ENCODE measurements at places on chromosomes 6 and 20. TPM values are rescaled to one million over a fixed set of nuclear protein-coding genes. Genes with fewer than 3 reads are reported as not detected.

GRCh38 chr20:20201639-20202038 lies 149.3 kb downstream of the CFAP61 start:
- DNase-seq = no peak
- peaks cover 8% of the 10 kb centered on the region for H3K27me3 ChIP-seq
- no peaks in the 10 kb centered on the region for H3K4me1 ChIP-seq
- no peak overlapping the region for H3K27ac ChIP-seq
- H3K4me3 ChIP-seq = no peak overlapping the region

DNA sequence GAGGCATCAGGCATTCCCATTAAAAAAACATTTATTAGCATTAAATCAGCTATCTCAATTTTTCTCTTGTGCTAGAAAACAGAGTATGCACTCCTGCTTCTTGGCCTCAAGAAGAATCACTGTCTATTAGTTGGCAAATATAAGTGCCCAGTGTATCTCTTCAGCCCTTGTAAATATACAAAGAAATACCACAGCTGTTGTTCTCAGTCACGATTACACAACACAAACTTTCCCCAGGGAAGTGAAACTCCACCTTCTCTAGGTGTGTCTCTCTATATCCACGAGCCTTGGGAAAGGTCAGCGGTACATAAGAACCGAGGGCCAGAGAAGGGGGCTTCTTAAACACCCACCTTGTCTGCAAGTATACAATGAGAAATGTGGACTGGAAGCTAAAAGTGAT lies 194.7 kb downstream of the PKHD1 start:
- H3K4me3 ChIP-seq = no peak overlapping the region
- H3K27ac ChIP-seq = no peak overlapping the region
- H3K4me1 ChIP-seq = no peaks in the 10 kb centered on the region
- no peaks in the 10 kb centered on the region for H3K36me3 ChIP-seq
- peak; percentile 3 for DNase-seq

DNA sequence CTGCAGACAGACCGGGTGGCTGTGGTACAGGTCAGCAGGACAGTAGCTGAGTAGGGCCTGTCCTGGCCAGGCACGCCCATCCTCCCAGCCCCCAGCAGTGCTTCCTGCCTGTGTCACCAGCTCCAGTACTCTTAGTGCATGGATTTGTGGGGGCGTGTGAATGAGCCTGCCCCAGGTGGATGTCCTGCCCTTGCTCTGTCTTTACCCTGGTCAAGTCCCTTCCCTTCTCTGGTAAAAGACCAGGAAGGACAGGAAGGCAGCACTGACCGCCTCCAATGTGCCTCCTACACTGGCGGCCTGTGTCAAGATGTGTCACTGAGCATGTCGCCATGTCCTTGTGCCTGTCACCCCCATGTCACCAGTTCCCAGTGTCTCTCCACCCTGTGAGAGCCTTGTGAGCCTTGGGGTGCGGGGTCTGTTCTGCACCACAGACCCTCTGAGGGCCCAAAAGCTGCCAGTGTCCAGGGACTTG lies 11.9 kb downstream of the TEAD3 start:
- peaks cover 38% of the 10 kb centered on the region for H3K36me3 ChIP-seq
- no peak overlapping the region for H3K4me3 ChIP-seq
- no peaks in the 10 kb centered on the region for H3K27me3 ChIP-seq
- no peak for DNase-seq
- H3K27ac ChIP-seq = peak overlapping the region; percentile 89

The FILIP1 gene
- 2.6 TPM for total RNA-seq

DNA sequence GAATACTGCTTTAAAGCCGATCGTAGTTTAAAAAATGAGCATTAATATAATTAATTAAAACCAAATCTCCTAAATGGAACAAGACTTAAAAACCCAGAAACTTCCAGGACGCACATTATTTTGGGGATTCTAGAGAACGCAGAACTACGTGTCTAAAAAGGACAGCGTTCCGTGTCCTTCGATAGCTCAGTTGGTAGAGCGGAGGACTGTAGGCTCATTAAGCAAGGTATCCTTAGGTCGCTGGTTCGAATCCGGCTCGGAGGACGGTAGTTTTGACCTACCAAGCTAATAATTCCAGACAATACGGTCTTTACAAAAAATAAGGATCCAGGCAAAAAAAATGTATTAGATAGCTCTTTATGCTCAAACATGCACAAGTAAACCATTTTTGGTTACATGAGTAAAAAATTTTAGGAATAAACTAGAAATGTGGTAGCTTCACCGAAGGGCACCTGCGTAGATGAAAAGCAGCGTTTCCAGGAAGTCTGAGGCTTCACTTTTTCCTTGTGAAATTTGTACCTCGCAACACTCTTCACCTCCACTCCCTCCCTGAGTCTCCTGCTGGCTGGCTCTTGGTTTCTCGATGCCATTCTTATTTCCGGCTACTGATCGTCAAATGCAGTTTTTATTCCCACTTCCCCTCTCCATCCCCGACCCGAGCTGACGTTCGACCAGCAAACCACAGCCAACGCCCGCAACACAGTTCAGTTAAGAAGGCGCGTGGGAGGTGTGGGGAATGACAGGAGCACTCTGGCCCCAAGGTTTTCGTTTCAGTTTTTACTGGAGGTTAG lies 19.6 kb upstream of the ABT1 start:
- no peak overlapping the region for H3K27ac ChIP-seq
- H3K4me1 ChIP-seq = peaks cover 26% of the 10 kb centered on the region
- peak; percentile 61 for DNase-seq
- peak overlapping the region; percentile 35 for H3K4me3 ChIP-seq
- peaks cover 57% of the 10 kb centered on the region for H3K27me3 ChIP-seq
- H3K36me3 ChIP-seq = no peaks in the 10 kb centered on the region

- H3K36me3 ChIP-seq = no peaks in the 10 kb centered on the region
- H3K27me3 ChIP-seq = no peaks in the 10 kb centered on the region
- DNase-seq = peak; percentile 69
- H3K4me1 ChIP-seq = peaks cover 15% of the 10 kb centered on the region
- H3K4me3 ChIP-seq = no peak overlapping the region
These were observed 170.0 kb downstream of the FOXA2 start for GRCh38 chr20:22414305-22414742.

The KIF25 gene
- total RNA-seq = not detected

The COL19A1 gene
- total RNA-seq = 11.7 TPM

GRCh38 chr6:157203764-157204163 lies 119.6 kb downstream of the TMEM242 start:
- H3K4me3 ChIP-seq = no peak overlapping the region
- H3K36me3 ChIP-seq = peaks cover 83% of the 10 kb centered on the region

- no peaks in the 10 kb centered on the region for H3K27me3 ChIP-seq
- H3K27ac ChIP-seq = no peak overlapping the region
- no peaks in the 10 kb centered on the region for H3K36me3 ChIP-seq
- no peaks in the 10 kb centered on the region for H3K4me1 ChIP-seq
- no peak for DNase-seq
- H3K4me3 ChIP-seq = no peak overlapping the region
These were observed 99.2 kb upstream of the SYNDIG1 start for GRCh38 chr20:24370249-24370648.

DNA sequence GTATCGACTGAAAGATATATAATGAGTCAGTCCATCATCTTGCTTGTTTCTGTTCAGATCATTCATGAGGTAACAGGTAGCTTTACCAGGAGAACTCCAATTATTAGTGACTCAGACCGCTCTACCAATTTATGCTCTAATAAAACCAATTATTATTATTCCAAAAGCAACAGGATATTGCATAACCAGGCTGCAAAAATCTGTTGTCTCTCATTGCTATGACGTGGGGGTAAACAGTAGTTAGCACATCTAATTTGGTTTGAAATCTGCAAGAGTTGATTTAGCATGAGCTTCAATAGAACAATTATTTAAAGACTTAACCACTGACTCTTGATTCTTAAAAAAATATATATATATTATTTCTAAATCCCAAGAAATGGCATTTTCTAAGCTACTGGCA lies 90.9 kb upstream of the MAP7 start:
- H3K27me3 ChIP-seq = no peaks in the 10 kb centered on the region
- DNase-seq = no peak
- no peak overlapping the region for H3K27ac ChIP-seq
- no peak overlapping the region for H3K4me3 ChIP-seq
- H3K4me1 ChIP-seq = peaks cover 4% of the 10 kb centered on the region

DNA sequence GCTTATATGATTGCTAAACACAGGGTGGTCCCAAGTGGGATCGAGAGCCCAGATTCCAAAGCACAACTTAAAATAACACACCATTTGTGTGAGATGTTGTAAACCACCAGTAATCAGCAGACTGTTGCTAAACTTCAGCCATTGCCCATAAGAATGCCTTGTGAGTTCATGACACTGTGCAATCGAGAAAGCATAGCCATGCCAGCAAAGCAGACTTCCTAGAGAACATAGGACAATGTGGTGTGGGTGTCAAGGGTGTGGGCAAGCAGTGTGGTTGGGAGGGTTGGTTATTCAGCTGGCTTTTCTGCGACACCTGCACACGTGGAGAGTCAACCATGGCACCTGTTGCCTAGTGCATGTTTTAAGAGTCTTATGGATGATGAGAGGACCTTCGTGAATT lies 16.1 kb upstream of the CALHM6 start:
- no peaks in the 10 kb centered on the region for H3K36me3 ChIP-seq
- no peak overlapping the region for H3K4me3 ChIP-seq
- H3K27ac ChIP-seq = no peak overlapping the region

DNA sequence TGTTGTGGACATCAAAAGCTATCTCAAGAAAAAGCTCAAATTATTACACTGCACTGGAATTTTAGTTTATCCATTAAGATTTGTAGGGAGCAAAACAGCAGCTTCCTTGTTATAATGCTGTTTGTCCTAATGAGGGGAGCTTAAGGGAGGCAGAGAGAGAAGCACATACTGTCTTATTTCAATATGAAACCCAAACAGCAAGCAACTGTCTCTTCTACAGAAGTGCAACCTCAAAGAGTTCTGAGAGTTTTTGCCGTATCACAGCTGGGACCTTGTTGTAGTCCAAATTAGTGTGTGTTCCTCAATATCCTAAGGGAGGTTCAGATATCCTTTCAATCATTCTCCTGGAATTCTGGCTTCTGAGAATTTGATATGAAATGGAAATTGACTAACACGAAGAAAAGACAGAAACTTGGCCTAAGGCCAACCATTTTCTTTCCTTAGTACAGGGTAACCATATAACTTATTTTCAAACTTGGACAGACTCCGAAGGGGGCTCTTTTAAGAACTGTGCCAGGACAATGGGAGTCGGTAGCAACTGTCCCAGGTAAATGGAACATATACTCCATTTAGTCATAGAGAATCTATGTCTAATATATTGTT lies 149.3 kb upstream of the CCN2 start:
- no peaks in the 10 kb centered on the region for H3K27me3 ChIP-seq
- peaks cover 3% of the 10 kb centered on the region for H3K4me1 ChIP-seq
- no peak for DNase-seq
- no peaks in the 10 kb centered on the region for H3K36me3 ChIP-seq
- H3K4me3 ChIP-seq = no peak overlapping the region

All from stomach (tissue), 19 donors.